ENCODE measurements at places on chromosomes 13 and 19. TPM values are rescaled to one million over a fixed set of nuclear protein-coding genes. Genes with fewer than 3 reads are reported as not detected.

DNA sequence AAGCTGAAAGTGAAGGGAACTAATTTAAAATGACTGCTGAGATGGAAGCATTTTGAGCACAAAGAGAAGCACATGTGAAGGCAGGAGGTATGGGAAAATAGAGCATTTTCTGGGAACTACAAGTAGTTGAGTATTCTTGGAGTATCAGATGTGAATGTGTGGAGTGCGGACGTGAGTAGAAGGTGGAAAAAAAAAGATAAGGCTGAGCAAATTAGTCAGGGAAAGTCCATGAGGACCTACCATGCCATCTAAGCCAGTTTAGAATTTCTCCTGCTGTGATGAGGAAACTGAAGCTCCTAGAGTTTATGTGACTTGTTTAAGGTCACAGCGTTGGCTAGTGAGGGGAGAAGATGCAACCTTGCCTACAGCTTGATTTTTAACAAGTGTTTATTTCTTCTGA is 578.1 kb upstream of the MIR17HG start:
- no peak for DNase-seq

DNA sequence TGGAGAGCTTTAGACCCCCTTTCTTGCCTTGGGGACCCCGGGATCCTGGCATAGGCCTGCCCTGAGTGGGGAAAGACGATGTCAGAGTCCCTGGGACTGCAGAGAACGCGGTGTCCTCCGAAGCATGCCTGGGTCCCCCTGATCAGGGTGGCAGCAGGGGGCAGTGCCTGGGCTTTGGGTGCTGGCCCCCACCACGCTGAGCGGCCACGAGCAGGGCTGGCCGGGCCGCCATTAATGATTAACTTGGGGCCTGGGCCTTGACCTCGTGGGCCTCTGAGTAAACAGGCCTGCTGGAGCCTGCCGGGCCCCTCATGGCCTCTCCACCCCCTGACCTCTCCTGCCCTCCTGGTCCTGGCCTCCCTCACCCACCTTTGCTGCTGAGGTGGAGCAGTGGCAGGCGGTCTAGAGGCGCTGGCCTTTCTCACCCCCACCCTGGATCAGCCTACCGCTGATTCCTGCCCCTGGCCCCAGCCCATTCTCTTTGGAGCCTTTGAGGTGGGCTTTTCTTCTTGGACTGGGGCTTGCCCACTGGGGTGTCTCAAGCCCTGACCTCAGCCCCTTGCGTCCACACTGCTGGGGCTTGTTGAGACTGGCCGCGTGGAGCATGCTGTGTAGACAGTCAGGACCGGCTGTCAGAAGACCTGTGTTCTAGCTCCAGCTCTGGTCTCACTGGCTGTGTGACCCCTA is 26.3 kb downstream of the CEBPA start:
- DNase-seq = no peak

DNA sequence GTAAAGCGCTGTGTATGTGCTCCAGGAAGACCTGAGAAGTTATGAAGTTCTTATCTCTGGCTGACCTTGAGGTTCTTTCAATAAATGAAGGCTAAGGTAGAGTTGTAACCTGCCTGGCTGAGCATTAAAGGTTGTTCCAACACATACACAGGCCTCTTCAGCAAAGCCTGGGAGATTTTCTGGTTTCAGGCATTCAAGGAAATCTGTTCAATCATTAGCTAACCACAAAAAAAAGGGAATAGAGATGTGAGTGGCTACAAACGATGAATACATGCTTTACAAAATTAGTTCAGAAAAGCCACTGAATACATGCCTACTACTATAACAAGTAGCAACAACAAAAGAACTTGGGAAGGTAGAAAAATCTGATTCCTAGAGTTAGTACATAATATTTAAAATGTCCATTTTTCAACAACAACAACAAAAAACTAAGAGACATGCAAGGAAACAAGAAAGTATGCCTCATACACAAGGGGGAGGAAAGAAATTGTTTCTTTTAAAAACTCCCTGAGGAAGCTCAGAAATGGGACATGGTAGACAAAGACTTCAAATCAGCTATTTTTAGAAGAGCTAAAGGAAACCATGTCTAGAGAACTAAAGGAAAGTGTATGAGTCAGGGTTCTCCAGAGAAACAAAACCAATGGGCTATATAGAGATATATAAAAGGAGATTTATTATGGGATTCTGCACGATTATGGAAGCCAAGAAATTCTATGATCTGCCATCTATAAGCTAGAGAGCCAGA is 191.5 kb upstream of the IPO5 start:
- no peak for DNase-seq

Gene LDLR
- total RNA-seq = 141 TPM

Gene ADGRE1
- 0.44 TPM for total RNA-seq

GRCh38 chr13:110503037-110503901 is 58.3 kb downstream of the RAB20 start:
- no peak for DNase-seq

DNA sequence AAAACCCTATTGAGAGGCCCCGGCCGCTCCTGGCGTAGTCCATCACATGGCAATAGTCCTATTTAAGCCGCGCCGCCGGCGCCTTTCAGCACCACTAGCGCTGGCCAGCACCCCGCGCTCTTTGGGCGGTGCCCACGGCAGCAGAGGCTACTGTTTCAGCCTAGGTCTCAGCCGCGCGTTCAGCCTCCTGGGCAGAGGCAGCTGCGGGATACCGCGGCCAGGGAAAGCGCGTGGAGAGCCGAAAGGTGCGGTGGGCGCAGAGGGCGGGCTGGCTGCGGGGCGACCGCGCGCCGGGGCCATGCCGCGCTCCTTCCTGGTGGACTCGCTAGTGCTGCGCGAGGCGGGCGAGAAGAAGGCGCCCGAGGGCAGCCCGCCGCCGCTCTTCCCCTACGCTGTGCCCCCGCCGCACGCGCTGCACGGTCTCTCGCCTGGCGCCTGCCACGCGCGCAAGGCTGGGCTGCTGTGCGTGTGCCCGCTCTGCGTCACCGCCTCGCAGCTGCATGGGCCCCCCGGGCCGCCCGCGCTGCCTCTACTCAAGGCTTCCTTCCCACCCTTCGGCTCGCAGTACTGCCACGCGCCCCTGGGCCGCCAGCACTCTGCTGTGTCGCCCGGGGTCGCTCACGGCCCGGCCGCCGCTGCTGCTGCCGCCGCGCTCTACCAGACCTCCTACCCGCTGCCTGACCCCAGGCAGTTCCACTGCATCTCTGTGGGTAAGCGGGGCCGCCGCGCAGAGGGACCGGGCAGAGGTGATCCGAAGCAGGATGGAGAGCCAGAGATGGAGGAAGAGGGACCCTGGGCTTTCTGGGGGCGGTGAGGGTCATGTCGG is at the start of gene GSX1:
Gene GSX1, plus strand, starts transcription at position 91 of the 826 bp plus-strand sequence. Its CDS starts 208 bp downstream, at position 299.
- DNase-seq = peak; percentile 63

Gene ADGRE2
- total RNA-seq = 0.50 TPM

Gene PARP4
- 75.0 TPM for total RNA-seq

- DNase-seq = no peak
Measured at GRCh38 chr19:43300206-43300605, 30.9 kb upstream of the PSG9 start.

- no peak for DNase-seq
Measured at GRCh38 chr19:17378271-17378670, 1.1 kb upstream of the PLVAP start.

DNA sequence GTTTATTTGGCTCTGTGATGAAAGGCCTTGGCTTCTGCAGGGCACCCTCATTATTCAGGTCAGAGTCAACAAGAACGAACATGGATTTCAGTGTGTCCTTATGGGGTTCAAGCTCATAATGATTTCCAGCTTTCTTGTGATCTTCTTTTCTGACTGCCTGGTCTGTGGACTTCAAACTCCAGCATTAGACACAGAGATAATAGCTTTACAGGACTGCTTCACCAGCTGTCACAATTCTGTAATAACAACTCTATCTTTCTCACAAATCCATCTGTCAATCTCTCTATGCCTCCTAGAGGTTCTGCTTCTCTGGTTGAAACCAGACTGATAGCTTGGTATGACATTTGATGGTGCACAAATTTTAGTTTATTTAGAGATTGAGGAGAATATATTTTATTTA is 13.1 kb upstream of the SLITRK6 start:
- no peak for DNase-seq

- DNase-seq = no peak
Measured at GRCh38 chr19:55354698-55355212, at the start of gene COX6B2. TSS of gene COX6B2 (minus strand) at chr19:55354719. CDS start at chr19:55354521, 198 bp downstream.

- DNase-seq = peak; percentile 72
Measured at GRCh38 chr19:45496349-45496953, 396 bp downstream of the RTN2 start.

- DNase-seq = no peak
Measured at GRCh38 chr19:39924389-39924788, 10.0 kb downstream of the FCGBP start.

DNA sequence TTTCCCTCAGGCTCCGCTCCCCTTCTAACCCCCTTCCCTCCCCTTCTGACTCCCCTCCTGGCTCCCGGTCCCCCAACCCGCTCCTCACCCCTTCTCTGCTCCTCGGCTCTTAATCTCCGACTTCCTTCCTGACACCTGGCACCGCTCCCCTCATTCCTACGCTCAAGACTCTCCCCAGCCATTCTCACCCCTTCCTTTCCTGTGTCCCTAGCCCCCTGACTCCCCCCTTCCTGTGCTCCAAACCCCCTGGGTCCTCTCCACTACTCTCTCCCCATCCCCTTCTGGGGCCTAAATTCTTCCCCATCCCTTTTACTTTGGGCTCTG is 658 bp downstream of the CLPP start:
- no peak for DNase-seq

DNA sequence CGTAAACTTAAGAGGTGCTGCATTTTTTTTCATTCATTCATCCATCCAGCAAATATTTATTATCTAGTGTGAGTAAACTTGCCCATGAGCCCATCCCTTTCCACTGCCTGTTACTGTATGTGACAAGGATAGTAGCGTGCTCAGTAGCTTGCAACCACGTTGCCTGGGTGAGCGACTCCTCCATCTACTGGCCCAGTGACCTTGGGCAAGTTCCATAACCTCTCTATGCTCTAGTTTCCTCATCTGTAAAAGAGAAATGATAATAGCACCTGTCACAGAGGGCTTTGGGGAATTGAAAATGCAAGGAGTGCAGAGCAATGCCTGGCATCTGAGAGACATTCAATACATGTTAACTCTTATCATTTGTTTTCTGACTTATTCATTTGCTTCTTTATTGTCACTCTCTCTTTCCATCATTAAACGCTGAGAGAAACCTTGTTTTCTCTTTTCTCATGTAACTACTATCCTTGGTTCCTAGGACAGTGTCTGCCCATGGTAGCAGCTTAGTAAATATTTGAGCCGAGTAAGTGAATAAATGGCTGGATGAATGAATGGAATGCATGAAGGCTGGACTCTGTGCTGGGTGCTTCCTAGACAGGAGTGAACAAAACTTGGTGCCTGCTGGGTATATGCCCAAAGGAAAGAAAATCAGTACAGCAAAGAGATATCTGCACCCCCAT is 19.9 kb downstream of the LRCH1 start:
- DNase-seq = no peak

DNA sequence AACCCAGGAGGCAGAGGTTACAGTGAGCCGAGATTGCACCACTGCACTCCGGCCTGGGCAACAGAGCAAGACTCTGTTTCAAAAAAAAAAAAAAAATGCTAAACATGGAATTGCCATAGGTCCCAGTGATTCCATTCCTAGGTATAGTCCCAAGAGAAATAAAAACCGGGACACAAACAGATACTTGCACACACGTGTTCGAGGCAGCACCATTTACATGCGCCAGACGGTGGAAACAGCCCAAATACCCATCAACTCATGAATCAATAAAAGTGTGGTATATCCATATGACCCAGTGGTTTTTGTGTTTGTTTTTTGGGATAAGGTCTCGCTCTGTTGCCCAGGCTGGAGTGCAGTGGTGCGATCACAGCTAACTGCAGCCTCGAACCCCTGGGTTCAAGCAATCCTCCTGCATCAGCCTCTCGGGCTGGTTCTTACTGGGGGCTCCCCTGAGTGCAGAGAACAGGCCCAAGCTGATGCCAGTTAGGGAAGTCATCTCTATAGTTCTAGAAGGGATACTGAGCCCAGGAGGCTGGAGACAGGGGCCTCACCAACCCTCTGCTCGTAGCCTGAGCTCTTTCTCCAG is 8.5 kb downstream of the KLF2 start:
- no peak for DNase-seq
